Liver (tissue), 10 donors: ENCODE measurements at places on chromosomes 2 and 18.

DNA sequence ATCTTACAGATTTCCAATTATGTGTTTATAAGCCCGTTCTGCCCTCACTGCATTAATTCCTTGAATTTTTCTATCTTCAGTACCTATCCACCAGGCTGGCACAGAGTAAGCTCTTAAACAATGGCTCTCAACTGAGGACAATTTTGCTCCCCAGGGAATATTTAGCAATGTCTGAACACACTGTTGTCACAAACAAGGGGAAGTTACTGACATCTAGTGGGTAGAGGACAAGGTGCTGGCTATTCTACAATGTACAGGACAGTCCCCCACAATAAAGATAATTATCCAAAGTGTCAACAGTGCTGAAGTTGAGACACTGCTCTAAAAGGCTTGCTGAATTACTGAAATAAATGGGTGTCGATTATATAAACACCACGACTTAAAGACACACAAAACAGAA, 5.0 kb downstream of the NDUFS1 start:
- no peak overlapping the region for H3K27ac ChIP-seq
- H3K27me3 ChIP-seq = no peaks in the 10 kb centered on the region
- H3K36me3 ChIP-seq = no peaks in the 10 kb centered on the region
- peaks cover 2% of the 10 kb centered on the region for H3K4me1 ChIP-seq
- H3K4me3 ChIP-seq = no peak overlapping the region
- no peak for DNase-seq

GRCh38 chr2:177161741-177162460, 50.7 kb upstream of the HNRNPA3 start:
- no peaks in the 10 kb centered on the region for H3K36me3 ChIP-seq
- H3K4me3 ChIP-seq = no peak overlapping the region
- no peak for DNase-seq
- no peaks in the 10 kb centered on the region for H3K27me3 ChIP-seq
- H3K4me1 ChIP-seq = peaks cover 2% of the 10 kb centered on the region

GRCh38 chr18:68060871-68061270, 544.4 kb upstream of the DSEL start:
- DNase-seq = no peak
- no peaks in the 10 kb centered on the region for H3K4me1 ChIP-seq
- no peak overlapping the region for H3K27ac ChIP-seq
- H3K4me3 ChIP-seq = no peak overlapping the region
- H3K27me3 ChIP-seq = no peaks in the 10 kb centered on the region

DNA sequence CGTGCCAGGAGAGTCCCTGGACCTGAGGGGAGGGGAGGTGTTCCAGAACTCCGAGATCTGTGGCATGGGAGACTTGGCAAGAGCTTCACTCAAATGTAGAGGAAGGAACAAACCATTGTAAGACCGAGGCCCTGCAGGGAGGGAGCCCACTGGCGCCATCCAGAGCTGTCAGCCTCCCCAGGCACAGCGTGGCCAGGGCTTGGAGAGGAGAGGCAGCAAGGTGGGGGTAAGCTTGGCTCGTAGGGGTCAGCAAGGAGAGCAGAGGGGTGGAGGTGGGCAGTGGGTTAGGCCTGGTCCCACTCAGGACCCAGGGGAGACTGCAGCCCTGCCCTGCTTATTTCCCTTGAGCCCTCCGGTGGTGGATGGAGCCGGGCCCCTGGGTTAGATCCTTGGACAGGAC, 3.6 kb downstream of the TMEM177 start:
- H3K4me1 ChIP-seq = peaks cover 14% of the 10 kb centered on the region
- H3K36me3 ChIP-seq = peaks cover 14% of the 10 kb centered on the region
- H3K27ac ChIP-seq = no peak overlapping the region
- no peaks in the 10 kb centered on the region for H3K27me3 ChIP-seq
- no peak overlapping the region for H3K4me3 ChIP-seq

DNA sequence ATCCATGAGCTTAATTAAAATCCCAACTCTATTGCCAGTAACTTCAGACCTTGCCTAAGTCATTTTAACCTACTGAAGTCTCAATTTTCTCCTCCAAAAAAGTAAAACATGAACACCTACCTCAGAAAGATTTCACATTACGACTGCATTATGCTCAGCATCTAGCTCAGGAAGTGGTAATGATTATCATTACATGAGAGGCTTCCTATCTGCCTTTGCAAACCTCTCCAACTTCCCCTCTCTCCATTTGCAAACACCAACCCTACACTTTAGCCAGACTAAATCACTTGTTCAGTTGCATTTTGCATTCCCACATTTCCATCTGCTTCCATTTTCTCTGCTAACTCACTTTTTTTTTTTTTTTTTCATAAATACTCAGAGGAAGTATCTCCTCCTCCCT, 6.8 kb downstream of the SLC38A11 start:
- H3K4me3 ChIP-seq = no peak overlapping the region
- DNase-seq = no peak
- no peaks in the 10 kb centered on the region for H3K4me1 ChIP-seq
- H3K36me3 ChIP-seq = no peaks in the 10 kb centered on the region
- H3K27ac ChIP-seq = no peak overlapping the region
- no peaks in the 10 kb centered on the region for H3K27me3 ChIP-seq

GRCh38 chr2:39069136-39069515, 51.7 kb downstream of the SOS1 start:
- H3K4me1 ChIP-seq = no peaks in the 10 kb centered on the region
- peaks cover 5% of the 10 kb centered on the region for H3K36me3 ChIP-seq
- DNase-seq = no peak
- H3K27ac ChIP-seq = no peak overlapping the region
- H3K27me3 ChIP-seq = no peaks in the 10 kb centered on the region

GRCh38 chr2:14451312-14451711, 181.2 kb upstream of the LRATD1 start:
- H3K4me3 ChIP-seq = no peak overlapping the region
- no peaks in the 10 kb centered on the region for H3K36me3 ChIP-seq
- H3K27ac ChIP-seq = no peak overlapping the region
- no peaks in the 10 kb centered on the region for H3K27me3 ChIP-seq

DNA sequence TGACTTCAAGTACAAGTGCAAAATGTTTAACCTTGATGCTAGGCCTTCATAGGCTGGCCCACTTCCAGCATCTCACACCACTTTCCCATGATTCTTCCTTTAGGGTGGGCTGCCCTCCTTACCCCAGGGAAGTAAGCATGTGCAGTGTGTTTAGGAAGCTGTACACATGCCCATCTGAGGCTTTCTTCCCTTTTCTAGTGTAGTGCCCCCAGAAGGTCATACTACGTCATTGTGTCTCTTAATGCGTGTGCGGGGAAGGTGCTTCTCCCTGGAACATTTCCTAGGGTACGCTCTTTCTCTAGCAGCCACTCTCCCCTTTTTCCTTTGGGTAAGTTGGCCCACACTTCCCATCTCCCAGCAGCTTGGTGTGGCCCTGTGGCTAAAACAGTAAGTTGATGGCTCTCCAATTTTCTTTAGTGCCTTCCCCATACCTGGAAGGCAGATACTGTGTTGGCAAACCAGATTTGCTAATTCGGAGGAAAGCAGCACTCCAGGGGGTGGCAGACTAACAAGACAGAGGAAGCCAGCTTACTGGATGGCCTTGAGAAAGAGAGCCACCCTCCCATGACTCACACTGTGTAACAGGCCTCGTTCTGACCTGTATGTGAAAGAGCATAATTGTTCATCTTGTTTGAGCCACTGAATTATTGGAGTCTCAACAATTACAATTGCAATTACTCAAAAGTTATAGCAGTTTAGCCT, 1.1 kb upstream of the SULT6B1 start:
- no peaks in the 10 kb centered on the region for H3K4me1 ChIP-seq
- H3K36me3 ChIP-seq = no peaks in the 10 kb centered on the region
- no peak for DNase-seq

DNA sequence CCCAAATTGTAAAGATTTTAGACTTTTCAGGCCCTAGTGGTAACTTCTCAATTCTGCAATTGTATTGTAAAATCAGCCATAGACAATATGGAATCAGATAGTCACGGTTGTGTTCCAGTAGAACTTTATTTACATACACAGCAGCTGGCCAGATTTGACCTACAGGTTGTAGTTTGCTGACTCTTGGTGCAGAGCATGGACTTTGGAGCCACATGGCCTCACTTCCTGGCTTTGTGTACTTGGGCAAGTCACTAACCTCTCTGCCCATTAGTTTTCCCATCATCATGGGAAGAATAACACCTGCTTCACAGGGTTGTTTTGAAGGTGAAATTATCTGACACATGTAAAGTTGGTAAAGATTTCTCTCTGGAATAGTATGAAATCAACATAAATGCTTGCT, 147.6 kb downstream of the TMEM200C start:
- no peaks in the 10 kb centered on the region for H3K4me1 ChIP-seq
- H3K4me3 ChIP-seq = no peak overlapping the region
- no peak for DNase-seq

GRCh38 chr18:26465431-26465830, 82.9 kb downstream of the KCTD1 start:
- no peak for DNase-seq
- H3K27ac ChIP-seq = no peak overlapping the region
- no peaks in the 10 kb centered on the region for H3K36me3 ChIP-seq
- H3K4me3 ChIP-seq = no peak overlapping the region
- no peaks in the 10 kb centered on the region for H3K27me3 ChIP-seq

GRCh38 chr2:64374686-64375085, 79.3 kb upstream of the LGALSL start:
- no peaks in the 10 kb centered on the region for H3K27me3 ChIP-seq
- H3K4me1 ChIP-seq = no peaks in the 10 kb centered on the region

DNA sequence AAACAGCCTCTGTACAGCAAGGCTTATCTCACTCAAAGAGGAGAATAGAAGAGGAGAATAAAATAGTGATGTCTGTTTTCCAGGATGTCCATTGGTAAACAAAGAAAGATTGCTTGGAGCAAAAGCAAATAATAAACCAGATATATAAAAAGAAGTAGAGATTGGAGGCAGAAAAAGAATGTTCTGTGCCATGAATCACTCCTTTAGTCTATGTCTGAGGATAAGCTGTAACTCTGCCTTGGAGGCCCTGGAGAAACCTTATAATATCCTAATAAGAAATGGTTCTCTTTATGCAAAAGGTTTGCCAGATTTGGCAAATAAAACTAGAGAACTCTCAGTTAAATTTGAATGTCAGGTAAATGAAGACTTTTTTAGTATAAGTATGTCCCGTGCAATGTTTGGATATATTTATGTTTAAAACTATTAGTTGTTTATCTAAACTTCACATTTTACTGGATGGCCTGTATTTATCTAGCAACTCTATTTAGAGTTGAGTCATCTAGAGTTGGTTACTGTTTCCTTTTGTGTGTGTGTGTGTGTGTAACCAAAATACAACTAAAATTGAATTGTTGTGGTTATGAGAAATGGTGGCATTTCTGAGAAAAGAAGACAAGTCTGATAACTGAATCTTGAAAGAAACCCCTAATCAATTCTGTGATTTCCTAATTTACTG, 510.3 kb upstream of the SETBP1 start:
- no peaks in the 10 kb centered on the region for H3K36me3 ChIP-seq
- H3K4me1 ChIP-seq = no peaks in the 10 kb centered on the region
- H3K4me3 ChIP-seq = no peak overlapping the region
- H3K27ac ChIP-seq = no peak overlapping the region
- DNase-seq = no peak

GRCh38 chr18:50806208-50806616, 13.6 kb downstream of the MRO start:
- no peaks in the 10 kb centered on the region for H3K36me3 ChIP-seq
- DNase-seq = no peak
- no peak overlapping the region for H3K4me3 ChIP-seq
- H3K27me3 ChIP-seq = no peaks in the 10 kb centered on the region
- H3K4me1 ChIP-seq = no peaks in the 10 kb centered on the region

DNA sequence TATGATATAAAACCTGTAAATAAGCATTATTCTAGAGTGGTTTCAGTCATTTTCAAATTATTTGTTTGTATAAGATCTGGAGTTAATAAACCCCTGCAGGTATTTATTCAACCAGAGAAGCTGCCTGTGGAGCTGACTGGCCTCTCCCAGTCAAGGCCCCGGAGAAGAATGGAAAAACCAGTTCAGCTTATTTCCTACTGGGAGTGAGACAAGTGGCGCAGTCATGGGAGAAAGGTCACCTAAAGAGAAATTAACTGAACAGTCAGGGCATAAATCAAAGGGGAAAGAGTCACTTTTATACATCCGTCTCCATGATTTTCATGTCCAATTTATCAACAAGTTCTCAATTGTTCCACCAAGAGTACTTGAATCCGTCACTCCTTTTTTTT, 240.9 kb downstream of the RNF152 start:
- H3K4me1 ChIP-seq = peaks cover 3% of the 10 kb centered on the region
- DNase-seq = no peak

GRCh38 chr2:224416656-224417360, 14.9 kb upstream of the FAM124B start:
- H3K36me3 ChIP-seq = peaks cover 1% of the 10 kb centered on the region
- no peak for DNase-seq
- H3K27me3 ChIP-seq = no peaks in the 10 kb centered on the region
- no peak overlapping the region for H3K27ac ChIP-seq

GRCh38 chr2:96801786-96802595, 14.1 kb upstream of the CNNM3 start:
- no peak overlapping the region for H3K4me3 ChIP-seq
- H3K27ac ChIP-seq = no peak overlapping the region
- no peaks in the 10 kb centered on the region for H3K4me1 ChIP-seq
- H3K27me3 ChIP-seq = no peaks in the 10 kb centered on the region
- DNase-seq = no peak

- H3K4me3 ChIP-seq = no peak overlapping the region
- no peaks in the 10 kb centered on the region for H3K36me3 ChIP-seq
- no peak overlapping the region for H3K27ac ChIP-seq
Measured at GRCh38 chr2:239727182-239727775, 297.9 kb downstream of the NDUFA10 start.
